Tibial nerve (tissue), 4 donors: ENCODE measurements at places on chromosomes 5 and 9. TPM values are rescaled to one million over a fixed set of nuclear protein-coding genes. Genes with fewer than 3 reads are reported as not detected.
A peak's percentile ranks its signal among the peaks of the same experiment; 100 is the strongest.

DNA sequence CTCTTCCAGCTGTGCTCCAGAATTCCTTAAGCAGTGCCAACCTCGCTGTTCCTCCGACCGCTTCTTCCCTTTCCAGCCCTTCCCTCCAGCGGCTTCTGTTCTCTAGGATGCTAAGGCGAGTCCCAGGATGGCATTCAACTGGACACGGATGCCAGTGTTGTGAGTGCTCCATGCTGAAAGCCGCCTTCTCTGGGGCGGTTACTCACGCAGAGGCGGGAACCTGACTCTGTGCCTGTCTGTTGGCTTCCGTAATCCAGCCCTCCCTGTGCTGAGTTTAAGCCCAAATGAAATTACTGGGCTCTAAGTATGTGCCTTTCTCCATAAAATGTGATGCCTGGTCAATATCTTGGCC is 20.2 kb downstream of the COL5A1 start:
- DNase-seq, result no peak

DNA sequence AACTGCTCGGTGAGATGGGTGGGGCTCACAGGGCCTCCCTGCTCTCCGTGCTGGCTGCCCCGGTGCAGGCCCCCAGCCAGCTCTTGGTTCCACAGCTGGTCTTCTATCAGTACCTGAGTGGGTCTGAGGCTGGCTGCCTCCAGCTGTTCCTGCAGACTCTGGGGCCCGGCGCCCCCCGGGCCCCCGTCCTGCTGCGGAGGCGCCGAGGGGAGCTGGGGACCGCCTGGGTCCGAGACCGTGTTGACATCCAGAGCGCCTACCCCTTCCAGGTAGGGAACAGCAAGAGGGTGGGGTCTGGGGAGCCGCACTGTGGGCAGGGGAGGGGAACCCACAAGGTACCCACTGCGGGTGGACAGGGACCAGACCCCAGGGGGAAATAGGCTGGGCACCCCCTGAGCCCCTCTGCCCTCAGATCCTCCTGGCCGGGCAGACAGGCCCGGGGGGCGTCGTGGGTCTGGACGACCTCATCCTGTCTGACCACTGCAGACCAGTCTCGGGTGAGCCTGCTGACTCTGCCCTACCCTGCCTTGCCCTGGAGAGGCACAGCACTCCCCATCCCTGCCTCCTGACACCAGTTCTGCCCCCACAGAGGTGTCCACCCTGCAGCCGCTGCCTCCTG is 2.8 kb downstream of the MAMDC4 start:
- no peak for DNase-seq

GRCh38 chr9:94443032-94443722 is 111.7 kb upstream of the PCAT7 start:
- DNase-seq, result no peak

- no peak for DNase-seq
Measured at GRCh38 chr5:31853398-31854135, 214.6 kb downstream of the PDZD2 start.

DNA sequence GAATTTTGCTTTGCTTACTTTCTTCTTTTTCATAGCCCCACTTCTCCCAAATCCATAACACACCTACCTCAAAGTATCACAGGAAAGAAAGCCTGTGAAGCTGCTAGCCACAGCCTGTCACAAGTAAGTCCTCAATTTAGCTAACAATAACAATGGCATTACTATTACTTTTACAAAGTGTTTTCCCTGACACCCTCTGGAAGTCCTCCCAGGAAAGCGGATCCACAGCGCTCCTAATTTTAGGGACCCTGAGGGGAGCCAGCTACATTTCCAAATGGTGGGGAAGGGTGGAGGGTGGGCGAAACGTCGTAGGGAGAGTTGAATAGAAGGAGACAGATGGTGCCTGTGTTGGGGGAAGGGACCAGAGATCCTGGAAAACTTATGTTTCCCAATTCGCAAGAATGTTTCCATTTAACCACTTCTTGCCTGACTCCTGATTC is 523 bp upstream of the WWC1 start:
- no peak for DNase-seq

- DNase-seq, result peak; percentile 6
Measured at GRCh38 chr5:35651002-35651756, 33.5 kb downstream of the SPEF2 start.

DNA sequence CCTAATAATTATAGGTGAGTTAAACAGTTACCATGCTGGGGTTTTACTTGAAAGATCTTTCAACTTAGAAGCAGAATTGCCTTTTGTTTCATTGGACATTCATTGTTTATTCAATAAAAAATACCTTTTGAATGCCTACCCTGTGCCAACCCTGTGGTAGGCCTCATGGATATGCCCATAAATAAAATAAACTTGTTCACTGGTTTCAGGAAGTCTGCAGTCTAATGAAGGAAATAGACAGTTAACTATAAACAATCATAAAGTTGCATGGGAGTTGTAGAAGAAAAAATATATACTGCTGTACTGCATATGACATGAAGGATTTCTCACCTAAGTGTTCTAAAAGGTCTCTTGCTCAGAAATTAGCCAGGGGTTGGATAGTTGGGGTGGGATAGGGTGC is 5.3 kb upstream of the GPR21 start:
- DNase-seq, result no peak

DNA sequence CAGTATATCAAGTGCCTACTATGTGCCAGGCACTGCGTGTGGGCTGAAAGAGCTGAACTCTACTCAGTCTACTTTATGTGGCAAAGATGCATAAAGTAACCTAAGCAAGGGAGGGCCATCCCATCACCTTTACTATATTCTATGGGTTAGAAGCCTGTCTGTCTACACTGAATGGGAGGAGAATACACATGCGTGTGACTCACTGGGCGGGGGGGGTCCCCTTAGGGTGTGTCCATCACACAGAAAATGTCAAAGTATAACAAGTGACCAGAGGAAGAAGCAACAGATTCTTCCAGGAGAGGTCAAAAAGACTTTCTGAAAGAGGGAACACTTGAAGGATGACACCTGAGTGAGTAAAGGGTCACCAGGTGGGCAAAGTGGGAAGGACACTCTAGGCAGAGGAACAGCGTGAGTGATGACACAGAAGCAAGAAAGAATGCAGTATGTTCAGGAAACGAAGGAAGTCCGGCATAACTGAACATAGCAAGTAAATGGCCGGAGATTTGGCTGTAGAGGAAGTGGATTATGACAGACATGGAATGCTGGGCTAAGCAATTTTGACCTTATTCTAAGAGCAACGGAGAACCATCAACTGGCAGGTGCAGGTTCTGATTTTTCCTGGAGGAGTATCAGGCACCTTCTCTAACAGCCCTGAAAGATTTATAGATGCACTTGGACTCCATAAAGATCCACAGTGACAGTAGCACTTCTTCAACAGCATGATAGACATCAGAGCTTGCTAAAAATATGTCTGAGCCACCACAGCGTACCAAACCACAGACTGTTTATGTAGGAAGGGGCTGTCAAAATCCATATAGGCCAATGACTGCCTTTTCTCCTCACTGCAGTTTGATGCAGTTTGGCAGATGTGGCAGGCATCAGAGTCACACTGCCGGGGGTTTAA is 8.0 kb upstream of the WHRN start:
- DNase-seq, result no peak

GRCh38 chr9:81390792-81391456 is 298.4 kb downstream of the TLE1 start:
- DNase-seq, result no peak

GRCh38 chr9:78745331-78745730 is 448.4 kb downstream of the PSAT1 start:
- no peak for DNase-seq

- peak; percentile 1 for DNase-seq
Measured at GRCh38 chr9:92721548-92721947, 43.1 kb downstream of the BICD2 start.

DNA sequence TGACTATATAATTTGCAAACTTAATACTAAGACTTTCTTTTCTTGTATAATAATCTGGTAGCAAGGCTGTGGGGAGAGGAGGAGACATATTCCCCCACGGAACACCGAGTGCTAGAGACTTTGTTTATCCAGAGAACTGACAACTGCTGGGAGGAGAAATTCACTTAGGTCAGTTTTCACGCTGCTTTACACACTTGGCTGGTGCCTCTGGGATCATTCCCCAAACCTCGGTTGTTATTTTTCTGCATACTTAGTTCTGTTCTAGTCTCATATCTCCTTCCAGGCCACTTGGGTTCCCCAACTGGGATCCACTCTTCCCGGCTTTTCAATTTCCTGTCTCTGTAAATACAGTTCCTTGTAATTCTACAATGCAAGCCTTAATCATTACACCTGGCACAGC is 238.2 kb upstream of the ADAMTS16 start:
- DNase-seq, result no peak

- no peak for DNase-seq
Measured at GRCh38 chr9:83280268-83280667, 217.3 kb upstream of the RASEF start.

DNA sequence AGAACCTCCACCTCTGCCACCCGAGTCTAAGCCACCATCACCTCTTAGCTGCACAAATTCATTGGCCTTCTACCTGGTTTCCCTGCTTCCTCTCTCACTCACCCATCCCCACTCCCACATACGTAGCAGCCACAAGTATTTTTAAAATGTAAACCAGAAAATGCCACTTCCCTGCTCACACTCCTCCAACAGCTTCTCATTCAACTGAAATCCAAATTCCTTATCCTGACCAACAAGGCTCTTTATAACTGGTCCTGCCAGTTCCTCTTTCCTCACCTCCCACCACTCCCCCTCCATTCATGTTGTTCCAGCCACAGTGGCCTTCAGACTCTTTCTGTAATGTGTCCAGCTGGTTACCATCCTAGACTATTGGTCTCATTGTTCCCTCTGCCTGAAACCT is 25.0 kb upstream of the PALM2AKAP2 start:
- no peak for DNase-seq

The TRIM36 gene
- 3.7 TPM for total RNA-seq

The OLFM1 gene
- total RNA-seq, result 36.0 TPM

The LPAR1 gene
- total RNA-seq, result 210 TPM

The TAF11L10 gene
- not detected for total RNA-seq

The TMEM161B gene
- 16.3 TPM for total RNA-seq

The GLDC gene
- 54.1 TPM for total RNA-seq
